Activated CD8-positive, alpha-beta memory T cell treated with anti-CD3 and anti-CD28 coated beads for 24 hours (primary cell): ENCODE measurements at places on chromosomes 6 and 20.

- no peak for DNase-seq
These were observed 29.2 kb downstream of the TGM2 start for GRCh38 chr20:38135651-38136420.

DNA sequence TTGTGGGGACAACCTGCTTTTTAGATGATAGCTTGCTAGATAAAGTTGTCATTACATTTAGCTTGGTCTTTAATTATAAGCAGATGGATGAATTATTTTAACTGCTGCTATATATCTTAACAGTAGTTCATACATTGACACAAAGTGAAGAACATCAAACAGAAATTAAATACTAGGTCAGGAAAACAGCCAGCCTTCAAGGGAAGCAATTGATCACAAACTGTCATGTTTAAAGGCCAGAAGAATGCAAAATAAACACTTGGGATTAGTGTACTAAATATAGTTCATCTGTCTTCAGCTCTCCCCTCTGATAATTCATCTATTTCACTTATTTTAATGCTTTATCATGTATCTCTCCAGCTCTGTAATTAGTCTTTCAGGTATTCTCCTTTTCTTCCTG, 225.1 kb upstream of the FERMT1 start:
- DNase-seq, result no peak

GRCh38 chr6:150617496-150618460, 18.1 kb downstream of the PLEKHG1 start:
- no peak for DNase-seq

GRCh38 chr20:62282877-62283503, 19.8 kb upstream of the ADRM1 start:
- DNase-seq, result no peak

DNA sequence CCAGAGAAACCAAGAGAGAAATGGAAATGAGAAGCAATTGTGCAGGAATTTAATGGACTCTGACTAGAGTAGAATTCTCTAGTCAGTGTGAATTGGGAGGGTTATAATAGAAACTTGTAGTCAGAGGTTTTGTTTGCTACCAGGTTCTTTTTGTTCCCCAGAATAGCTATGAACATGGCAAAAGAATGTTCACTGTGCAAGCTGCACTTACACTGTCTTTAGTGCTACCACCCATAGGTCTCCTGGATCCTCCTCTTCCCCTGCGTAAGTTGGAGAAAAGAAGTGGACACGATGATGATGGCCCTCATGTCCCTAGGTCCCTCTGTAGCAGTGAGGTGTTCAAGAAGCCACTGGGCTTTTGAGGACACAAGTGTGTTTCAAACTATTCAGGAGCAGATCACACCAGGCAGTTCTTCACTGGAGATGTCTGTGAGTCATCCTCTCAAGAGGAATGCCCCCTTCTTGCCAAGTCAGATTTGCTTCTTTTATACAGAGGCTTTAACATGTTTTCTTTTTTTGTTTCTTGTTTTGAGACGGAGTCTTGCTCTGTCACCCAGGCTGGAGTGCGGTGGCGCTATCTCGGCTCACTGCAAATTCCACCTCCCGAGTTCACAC, 47.6 kb upstream of the SMIM8 start:
- no peak for DNase-seq

- no peak for DNase-seq
These were observed 13.5 kb upstream of the PREX1 start for GRCh38 chr20:48841196-48841874.

DNA sequence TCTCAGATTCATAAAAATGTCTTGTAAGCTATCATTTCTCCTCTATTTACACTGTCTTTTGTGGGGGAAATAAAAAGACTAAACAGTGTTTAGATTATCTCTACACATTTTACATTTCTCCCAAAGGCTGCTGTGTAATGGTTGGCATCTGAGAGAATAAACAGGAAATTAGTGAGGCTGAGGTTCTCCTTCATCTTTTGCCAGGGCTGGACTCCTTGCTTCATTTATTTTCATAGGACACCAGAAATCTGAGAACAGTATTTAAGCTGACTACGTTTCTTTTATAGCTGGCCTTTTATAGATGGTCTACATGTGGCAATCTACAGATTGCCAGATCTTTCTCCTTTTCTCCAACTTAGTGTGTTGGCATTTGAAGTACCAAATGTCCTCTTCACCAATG, 41.5 kb downstream of the PLCB4 start:
- DNase-seq, result no peak

- DNase-seq, result peak; percentile 64
These were observed 66.2 kb downstream of the ARMC2 start for GRCh38 chr6:108914235-108915022.

DNA sequence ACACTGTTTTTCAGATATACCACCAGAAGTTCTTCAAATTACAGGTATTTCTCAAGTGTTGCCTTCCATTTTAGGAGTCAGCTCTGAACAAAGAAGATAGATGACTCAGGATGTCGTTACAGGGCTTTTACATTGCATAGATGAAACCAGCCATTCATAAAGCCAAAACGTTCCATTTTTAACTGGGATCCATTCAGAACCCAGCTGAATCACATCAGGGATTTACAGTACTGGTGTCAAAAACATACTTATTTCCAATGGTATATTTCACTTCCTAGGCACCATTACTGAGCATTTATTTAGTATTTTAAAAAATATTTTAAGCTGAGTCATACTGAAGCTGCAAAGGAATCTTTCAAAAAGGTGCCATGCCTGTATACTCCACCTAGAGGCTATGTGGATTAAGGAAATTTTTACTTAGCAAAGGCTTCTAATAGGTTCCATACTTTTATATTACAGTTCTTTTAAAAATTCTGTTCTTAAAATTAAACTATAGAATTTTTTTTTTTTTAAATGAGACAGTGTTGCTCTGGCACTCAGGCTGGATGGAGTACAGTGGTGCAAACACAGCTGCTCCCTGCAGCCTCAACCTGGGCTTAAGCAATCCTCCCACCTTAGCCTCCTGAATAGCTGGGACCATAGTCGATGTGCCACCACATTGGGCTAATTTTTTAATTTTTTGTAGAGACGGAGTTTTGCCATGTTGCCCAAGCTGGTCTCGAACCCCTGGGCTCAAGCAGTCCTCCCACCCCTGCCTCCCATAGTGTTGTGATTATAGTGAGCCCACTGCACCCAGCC, 2.6 kb downstream of the ASF1A start:
- DNase-seq, result no peak

DNA sequence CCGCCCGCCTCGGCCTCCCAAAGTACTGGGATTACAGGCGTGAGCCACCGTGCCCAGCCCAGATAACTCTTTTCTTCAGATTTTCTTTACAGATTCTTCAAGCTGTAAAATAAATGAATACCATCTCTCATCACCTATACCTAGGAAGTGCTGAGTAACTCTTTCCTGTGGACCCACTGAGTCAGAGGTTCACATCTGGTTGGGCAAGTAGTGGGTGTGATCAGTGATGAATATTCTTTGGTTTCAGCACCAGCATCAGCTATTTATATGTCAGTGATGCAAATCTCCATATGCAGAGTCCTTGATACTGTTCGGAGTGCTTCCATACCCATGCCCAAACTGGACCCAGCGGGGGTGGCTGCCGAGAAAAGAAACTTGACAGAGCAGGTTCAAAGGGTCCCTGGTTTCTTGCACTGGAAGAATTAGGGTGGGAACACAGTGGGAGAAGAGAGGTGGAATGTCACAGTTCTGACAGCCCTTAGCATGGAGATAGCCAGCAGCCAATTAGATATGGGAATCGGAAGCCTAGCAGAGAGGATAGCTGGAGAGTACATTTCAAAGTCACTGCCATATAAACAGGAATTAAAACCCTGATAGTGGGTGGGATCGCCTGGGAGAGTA, 64.9 kb upstream of the DDR1 start:
- peak; percentile 69 for DNase-seq

GRCh38 chr6:43901733-43902230, 131.8 kb downstream of the VEGFA start:
- no peak for DNase-seq

GRCh38 chr20:46230801-46231282, 77.5 kb downstream of the CDH22 start:
- no peak for DNase-seq

- DNase-seq, result no peak
These were observed 734 bp downstream of the MMS22L start for GRCh38 chr6:97282238-97282725.

DNA sequence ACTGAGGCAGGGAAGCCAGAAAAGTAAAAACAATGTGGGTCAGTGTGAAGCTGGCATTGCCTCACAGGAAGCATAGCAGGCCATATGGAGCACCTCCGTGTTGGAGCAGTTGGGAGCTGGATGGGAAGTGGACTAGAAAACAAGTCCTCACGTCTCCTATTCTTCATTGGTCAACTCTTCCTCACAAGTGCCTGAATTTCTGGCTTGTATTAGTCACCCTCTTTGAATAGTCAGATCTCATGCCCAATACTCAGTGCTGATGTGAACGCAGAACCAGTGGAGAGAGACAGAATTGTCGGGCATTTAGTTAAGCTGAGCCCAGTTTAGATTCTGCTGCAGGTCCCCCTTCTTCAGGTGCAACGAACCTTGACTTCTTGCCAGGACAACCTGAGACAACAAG, 22.3 kb upstream of the RSPO3 start:
- DNase-seq, result no peak

- no peak for DNase-seq
These were observed 151.2 kb downstream of the RFX6 start for GRCh38 chr6:117028256-117028655.
